Stimulated activated CD4-positive, alpha-beta T cell treated with anti-CD3 and anti-CD28 coated beads, Interleukin-12 subunit alpha, Interleukin-12 subunit beta, amount 100 ng/mL, for 4 hours (primary cell): ENCODE measurements at places on chromosomes 1 and 21.

DNA sequence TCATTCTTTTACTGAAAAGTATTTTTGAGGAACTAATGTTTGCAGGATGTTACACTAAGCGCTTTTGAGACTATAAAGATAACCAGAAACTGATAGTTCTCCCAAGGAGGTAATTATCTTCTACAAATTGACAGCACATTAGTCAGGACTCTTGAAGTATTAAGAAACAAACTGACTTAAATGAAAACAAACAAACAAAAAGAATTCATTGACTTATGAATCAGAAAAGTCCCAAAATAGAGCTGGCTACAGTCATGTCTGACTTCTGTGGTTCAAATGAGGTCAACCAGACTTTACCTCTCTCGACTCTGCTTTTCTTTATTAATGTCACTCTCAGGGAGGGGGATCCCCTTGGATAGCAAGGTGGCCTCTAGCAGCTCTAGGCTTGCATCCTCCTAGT is 296.8 kb downstream of the TPR start:
- DNase-seq, result no peak

GRCh38 chr1:27575840-27576331 is 28.1 kb downstream of the AHDC1 start:
- no peak for DNase-seq

DNA sequence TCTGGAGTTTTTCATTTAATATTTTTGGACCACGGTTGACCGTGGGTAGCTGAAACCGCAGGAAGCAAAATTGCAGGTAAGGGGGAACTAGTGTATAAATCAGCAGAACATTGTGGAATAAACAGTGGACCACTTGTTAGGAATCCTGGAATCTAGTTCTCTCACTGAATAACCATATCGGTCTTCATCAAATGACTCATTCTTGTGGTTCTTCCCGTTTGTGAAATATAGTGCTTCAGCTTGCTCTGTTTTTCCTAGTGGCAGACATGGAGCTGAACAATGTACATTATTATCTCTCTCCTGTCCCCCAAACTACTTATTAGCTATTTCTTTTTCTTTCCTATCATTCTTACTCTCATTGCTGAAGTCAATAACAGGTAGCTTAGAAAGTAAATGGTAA is 61.9 kb downstream of the HSPA13 start:
- no peak for DNase-seq

- no peak for DNase-seq
Observed at GRCh38 chr1:185439727-185440415, 122.8 kb upstream of the IVNS1ABP start.

- no peak for DNase-seq
Observed at GRCh38 chr1:23200883-23201282, 16.4 kb downstream of the HTR1D start.
